NT2/D1 (cell line): ENCODE measurements at places on chromosomes 5 and 9.

GRCh38 chr9:106954558-106954957, 91.6 kb downstream of the ZNF462 start:
- DNase-seq: no peak

DNA sequence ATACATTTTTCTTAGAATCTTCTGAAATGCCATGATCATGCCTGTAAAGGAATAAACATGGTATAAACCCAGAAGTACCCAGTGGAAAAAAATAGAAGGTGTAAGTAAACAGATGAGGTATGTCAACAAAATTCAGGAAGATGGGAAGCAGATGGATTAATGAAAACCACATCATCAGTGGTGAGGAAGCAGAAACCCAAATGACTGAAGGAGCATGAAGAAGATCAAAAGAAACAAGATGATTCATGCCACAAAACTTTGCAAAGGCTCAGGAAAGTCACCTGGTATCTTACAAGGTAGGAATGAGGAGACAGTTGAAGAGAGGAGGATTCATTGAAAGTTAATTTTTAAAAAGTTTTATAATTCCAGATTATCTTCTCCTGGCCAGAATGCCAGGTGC, 132.8 kb upstream of the PAPPA start:
- no peak for DNase-seq

GRCh38 chr9:68555437-68556150, 14.9 kb upstream of the TMEM252 start:
- no peak for DNase-seq

- DNase-seq: no peak
Measured at GRCh38 chr9:73042155-73042554, 89.3 kb upstream of the ALDH1A1 start.

- no peak for DNase-seq
Measured at GRCh38 chr5:54415147-54415546, 40.4 kb upstream of the HSPB3 start.

DNA sequence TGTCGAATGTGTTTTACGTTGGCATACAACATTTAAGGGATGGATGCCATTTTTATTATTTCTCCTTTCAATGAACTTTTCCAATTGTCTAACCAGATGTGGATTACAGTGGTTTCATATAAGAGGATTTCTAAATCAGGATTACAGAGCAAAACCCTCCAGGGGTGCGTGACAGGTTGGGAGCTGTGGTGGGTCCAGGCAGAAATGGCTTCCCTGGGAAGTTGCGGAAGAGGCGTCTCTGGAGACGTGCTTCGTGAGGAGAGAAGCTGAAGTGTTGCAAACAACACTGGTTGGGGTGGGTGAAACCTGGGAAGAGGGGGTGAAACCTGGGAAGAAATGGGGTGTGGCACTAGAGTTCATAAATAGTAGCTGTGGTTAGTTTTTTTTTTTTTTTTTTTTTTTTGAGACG, 4.5 kb upstream of the RPL26L1 start:
- no peak for DNase-seq

DNA sequence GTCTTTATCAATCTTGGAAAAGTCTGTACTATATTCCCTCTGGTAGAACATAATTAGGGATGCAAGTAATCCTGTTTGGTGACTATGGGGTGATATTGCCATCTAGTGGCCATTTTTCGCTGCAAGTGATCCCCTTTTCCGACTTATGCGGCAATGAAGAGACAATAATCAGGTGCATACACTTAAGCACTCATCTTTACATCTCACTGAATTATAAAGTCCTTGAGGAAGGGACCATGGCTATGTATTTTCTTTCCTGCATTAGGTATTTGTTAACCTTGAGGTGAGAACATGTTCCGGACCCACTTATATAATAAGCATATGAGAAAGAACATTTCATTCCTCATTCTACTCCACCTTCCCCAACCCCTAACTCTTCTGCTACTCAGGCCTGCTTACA, 19.6 kb upstream of the LIX1 start:
- DNase-seq: peak; percentile 63

DNA sequence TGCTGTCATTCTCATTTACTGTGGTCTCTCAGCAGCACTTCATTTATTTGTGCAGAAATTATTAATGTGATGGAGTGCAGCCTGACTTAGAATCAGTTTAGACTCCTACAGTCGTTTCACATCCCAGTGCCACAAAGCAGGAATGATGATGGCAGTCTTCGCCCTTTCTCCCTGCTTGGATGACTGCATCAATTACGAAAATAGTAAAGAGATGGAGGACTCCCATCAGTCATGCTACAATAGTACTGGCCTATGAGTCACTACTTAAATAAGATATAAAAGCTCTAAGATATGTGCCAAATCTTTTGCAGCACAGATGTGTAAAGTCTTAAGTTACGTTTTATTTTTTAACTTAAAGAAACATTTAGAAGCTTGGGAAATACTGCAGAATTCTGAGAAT, 263.9 kb downstream of the CHSY3 start:
- DNase-seq: no peak

GRCh38 chr5:150195736-150196485, 6.0 kb downstream of the SLC6A7 start:
- no peak for DNase-seq

GRCh38 chr9:122940749-122941581, at the start of gene RABGAP1:
Gene RABGAP1, plus strand, starts transcription at chr9:122941020. Its CDS starts 16,040 bp downstream, at chr9:122957060.
- peak; percentile 97 for DNase-seq

DNA sequence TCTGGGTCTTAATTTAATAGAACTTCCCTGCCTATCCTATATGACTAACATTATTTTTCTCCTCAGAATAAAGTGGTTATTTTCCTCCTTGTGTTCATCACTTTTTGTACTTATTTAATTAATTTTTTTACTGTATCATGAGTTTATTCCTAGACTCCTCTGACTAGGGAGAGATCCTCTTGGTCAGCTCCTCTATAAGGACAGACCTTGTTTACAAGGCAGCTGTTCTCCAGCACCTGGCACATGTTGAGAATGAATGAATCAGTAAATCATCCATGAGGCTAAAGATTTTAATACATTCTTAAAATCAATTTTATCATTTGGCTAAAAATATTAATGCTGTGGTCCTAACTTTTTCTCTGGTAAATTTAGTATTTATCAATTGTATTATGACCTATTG, 139.8 kb downstream of the NUDT12 start:
- DNase-seq: no peak

DNA sequence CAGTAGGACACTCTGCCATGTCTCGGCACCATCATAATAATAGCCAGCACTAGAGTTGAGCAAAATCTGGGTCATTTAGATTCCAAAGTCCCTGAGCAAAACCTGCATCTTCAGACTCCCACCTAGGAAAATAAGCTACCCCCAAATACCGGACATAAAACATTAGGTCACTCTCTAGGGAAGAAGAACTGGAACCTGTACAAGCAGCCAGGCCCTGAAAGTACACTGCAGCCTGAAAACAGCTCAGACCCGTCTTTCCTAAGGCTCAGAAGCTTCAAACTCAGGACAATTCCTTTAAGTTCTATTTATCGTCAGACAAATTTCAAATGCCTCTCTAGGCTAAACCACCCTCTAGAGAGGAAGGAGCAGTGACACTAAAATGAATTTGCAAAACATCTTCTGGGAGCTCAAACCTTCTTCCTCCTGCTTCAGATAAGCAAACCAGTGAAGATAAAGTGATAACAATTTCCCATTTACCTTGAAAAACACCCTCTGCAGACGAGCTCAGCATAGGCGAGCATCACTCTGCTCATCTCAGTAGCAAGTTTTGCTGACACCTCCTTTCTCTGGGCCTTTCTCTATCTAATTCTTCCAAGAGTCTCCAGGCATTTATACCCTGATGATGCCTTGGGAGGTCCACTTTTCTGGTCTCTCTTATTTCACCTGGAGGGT, 34.0 kb downstream of the ADAM19 start:
- no peak for DNase-seq

DNA sequence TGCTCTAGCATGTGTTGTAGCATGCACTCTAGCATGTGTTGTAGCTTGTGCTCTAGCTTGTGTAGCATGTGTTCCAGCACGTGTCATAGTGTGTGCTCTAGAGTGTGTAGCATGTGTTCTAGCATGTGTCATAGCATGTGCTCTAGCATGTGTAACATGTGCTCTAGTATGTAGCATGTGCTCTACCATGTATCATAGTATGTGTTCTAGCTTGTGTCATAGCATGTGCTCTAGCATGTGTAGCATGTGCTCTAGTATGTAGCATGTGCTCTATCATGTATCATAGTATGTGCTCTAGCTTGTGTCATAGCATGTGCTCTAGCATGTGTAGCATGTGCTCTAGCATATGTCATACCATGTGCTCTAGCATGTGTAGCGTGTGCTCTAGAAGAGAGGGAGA, 255.3 kb downstream of the ICE1 start:
- DNase-seq: no peak

GRCh38 chr5:131282235-131282634, 18.4 kb downstream of the CDC42SE2 start:
- DNase-seq: no peak

- no peak for DNase-seq
Measured at GRCh38 chr9:87346061-87346665, 151.5 kb upstream of the DAPK1 start.

- no peak for DNase-seq
Measured at GRCh38 chr5:14615365-14615764, 33.8 kb downstream of the OTULINL start.

GRCh38 chr5:134145041-134145757, 30.7 kb downstream of the TCF7 start:
- no peak for DNase-seq

GRCh38 chr5:172973127-172973916, 10.2 kb upstream of the ATP6V0E1 start:
- DNase-seq: no peak

- no peak for DNase-seq
Measured at GRCh38 chr9:136614967-136615623, 47.6 kb upstream of the EGFL7 start.

GRCh38 chr9:123421801-123422455, 65.9 kb downstream of the CRB2 start:
- DNase-seq: no peak

DNA sequence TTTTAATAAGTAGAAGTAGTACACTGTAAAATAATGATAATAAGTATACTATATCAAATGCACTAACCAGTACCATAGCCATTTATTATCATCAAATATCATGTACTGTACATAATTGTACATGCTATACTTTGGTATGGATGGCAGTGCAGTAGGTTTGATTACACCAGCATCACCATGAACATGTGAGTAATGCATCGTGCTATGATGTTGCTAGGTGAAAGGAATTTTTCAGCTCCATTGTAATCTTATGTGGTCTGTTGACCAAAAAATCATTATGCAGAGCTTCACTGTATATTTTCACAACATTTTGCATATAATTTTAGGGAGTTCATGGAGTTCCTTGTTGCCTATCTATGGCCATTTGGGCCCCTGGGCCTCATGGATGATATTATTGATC, 72.2 kb upstream of the HMHB1 start:
- no peak for DNase-seq

- no peak for DNase-seq
Measured at GRCh38 chr9:130092910-130093309, 39.2 kb downstream of the GPR107 start.

GRCh38 chr5:102545175-102545574, 46.4 kb upstream of the SLCO6A1 start:
- DNase-seq: peak; percentile 13

- no peak for DNase-seq
Measured at GRCh38 chr5:39934830-39935229, 510.1 kb upstream of the DAB2 start.

- DNase-seq: no peak
Measured at GRCh38 chr5:163614787-163615186, 109.4 kb downstream of the MAT2B start.

DNA sequence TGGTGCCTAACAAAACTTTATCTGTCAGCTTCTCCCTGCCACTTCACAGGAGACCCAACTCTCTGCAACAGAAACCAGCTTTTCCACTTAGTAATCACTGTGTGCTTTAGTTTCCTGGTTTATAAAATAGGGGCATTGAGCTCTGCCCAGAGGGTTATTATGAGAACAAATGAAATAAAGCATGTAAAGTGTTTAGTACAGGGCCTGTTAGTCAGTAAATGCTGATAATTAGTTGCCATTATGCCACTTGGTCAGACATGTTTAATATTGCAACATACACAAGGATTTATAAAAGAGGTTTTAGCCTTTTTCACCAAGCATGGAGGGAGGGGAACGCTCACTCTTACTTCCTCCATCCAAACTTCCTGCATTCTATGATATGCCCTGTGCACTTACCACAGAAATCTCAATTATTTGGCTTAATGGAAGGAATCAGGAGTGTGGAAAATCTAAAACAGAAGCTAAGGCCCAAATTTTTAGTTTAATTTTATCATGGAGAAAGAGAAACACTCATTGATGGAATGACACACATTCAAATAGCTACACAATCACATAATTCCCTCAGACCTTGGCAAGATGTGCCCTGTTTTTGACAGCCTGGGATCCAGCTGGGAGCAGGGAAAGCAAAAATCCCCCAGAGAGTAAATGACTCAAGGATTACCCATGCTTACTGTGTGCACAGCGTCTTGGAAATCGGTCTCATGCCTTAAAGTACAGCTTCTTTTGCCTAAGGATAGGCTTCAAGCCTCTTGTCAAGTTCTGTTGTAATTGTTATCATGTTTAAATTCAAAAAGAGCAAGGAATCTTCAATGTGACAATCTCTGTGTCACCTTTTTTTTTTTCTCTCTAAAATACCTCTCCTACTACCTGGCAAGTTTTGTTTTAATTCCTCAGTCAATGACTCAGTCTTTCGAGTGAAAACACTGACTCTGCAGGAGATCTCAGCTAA, 34.0 kb downstream of the ZNF474 start:
- DNase-seq: no peak

GRCh38 chr9:134413112-134413715, 87.0 kb downstream of the RXRA start:
- no peak for DNase-seq

DNA sequence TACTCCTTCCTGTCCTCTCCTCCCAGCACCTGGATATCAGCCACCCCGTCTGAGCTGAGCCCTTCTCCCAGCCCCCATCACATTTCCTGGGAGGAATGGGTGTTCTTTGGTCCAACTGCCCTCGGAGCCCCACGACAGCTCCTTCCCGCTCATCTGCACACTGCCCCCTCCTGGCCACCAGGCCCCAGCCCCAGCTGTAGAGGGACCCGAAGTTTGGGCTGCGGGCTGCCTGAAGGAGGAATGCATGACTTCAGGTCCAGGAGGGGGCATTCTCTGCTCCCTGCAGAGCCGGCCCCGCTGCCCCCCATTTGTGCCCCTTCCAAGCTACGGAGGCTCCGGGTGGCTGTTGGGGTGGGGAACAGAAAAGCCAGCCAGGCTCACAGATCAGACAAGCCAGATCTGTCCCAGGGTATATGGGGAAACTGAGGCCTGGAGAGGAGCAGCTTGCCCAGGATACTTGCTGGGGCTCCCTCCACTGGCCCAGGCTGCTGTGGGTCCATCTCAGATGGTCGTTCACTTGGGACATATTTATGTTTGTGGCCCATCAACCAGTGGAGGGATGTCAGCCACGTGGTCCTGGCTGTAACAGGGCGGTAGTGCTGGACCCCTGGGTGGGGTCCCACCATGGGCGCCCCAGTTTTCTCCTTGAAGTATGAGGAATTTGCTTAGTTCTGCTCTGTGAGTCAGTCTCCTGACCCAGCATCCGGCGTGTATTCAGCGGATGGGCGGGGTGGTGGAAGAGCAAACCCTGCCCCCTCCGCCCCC, 33.1 kb downstream of the DAB2IP start:
- DNase-seq: no peak

- no peak for DNase-seq
Measured at GRCh38 chr9:89988458-89988857, 383.6 kb downstream of the GADD45G start.
